ENCODE measurements at places on chromosomes 5 and 9. TPM values are rescaled to one million over a fixed set of nuclear protein-coding genes. Genes with fewer than 3 reads are reported as not detected.

The IFNE gene
- not detected for total RNA-seq

The STPG3 gene
- total RNA-seq: not detected

The PRR16 gene
- 0.25 TPM for total RNA-seq

The CDH18 gene
- 0.49 TPM for total RNA-seq

The NMUR2 gene
- not detected for total RNA-seq

The ZFP37 gene
- total RNA-seq: 7.9 TPM

The IL5 gene
- not detected for total RNA-seq

The TMEM252 gene
- not detected for total RNA-seq

The LRSAM1 gene
- 38.0 TPM for total RNA-seq

The PRDM9 gene
- total RNA-seq: not detected

The NUP214 gene
- 56.5 TPM for total RNA-seq

The LCN15 gene
- 1.9 TPM for total RNA-seq

The CCL21 gene
- total RNA-seq: not detected

The RNF183 gene
- not detected for total RNA-seq

The ADCY2 gene
- total RNA-seq: 3.8 TPM

The ACTBL2 gene
- total RNA-seq: not detected

The INSYN2B gene
- total RNA-seq: not detected

The SLC1A1 gene
- 0.10 TPM for total RNA-seq

The GLDC gene
- 42.9 TPM for total RNA-seq

The SPINK13 gene
- total RNA-seq: not detected

The MYOT gene
- total RNA-seq: not detected

The FLT4 gene
- 0.17 TPM for total RNA-seq

The PPWD1 gene
- 37.6 TPM for total RNA-seq

The TMEM174 gene
- not detected for total RNA-seq

The IL9 gene
- not detected for total RNA-seq

The OTP gene
- total RNA-seq: 0.17 TPM

The LSM11 gene
- 7.7 TPM for total RNA-seq

The PDZD2 gene
- total RNA-seq: 23.3 TPM

The CBY3 gene
- total RNA-seq: not detected

The ANKRD34B gene
- not detected for total RNA-seq

The PCDHGB1 gene
- total RNA-seq: 9.6 TPM

The SLC4A9 gene
- not detected for total RNA-seq

The PTGER4 gene
- not detected for total RNA-seq

The CCDC183 gene
- total RNA-seq: 20.0 TPM

The MSMP gene
- not detected for total RNA-seq

The CNTNAP3 gene
- total RNA-seq: 12.6 TPM

The CAMK4 gene
- total RNA-seq: 33.7 TPM

The COL5A1 gene
- 28.9 TPM for total RNA-seq

The LCN12 gene
- 2.9 TPM for total RNA-seq

The ACOT12 gene
- total RNA-seq: not detected

The C9orf50 gene
- 0.56 TPM for total RNA-seq

Data from glutamatergic neuron (in vitro differentiated cells).